DMS 273 treated with DMSO at 0.1 percent for 48 hours (cell line): ENCODE measurements at places on chromosomes 13 and 19.

- DNase-seq = no peak
Measured at GRCh38 chr19:7494416-7495098, 5.7 kb upstream of the PEX11G start.

DNA sequence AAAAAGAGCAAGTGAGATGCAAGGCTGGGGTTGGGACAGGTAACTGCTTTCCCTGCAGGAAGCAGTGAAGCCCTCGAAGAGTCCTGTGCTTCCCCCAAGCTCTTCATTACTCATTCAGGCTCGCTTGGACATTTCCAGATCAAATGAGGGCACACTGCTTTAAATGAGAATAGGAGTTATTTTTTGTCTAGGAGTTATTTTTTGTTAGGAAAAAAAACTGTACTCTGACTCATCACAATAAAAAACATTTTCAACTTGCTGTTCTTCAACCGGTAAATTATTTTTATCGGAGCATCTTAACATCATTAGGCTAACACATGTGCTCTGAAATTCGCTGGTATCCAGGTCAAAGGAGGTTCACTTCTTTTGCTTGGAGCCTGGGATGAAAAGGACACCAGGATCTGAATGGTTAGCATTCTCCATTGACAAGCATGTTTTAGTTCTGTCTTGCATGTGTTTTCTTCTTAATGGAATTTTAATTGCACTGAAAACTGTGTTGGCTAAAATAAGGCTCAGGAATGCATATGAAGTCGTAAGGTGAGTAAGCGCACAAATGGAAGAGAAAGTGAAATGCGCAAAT is 80.7 kb upstream of the STK24 start:
- no peak for DNase-seq

DNA sequence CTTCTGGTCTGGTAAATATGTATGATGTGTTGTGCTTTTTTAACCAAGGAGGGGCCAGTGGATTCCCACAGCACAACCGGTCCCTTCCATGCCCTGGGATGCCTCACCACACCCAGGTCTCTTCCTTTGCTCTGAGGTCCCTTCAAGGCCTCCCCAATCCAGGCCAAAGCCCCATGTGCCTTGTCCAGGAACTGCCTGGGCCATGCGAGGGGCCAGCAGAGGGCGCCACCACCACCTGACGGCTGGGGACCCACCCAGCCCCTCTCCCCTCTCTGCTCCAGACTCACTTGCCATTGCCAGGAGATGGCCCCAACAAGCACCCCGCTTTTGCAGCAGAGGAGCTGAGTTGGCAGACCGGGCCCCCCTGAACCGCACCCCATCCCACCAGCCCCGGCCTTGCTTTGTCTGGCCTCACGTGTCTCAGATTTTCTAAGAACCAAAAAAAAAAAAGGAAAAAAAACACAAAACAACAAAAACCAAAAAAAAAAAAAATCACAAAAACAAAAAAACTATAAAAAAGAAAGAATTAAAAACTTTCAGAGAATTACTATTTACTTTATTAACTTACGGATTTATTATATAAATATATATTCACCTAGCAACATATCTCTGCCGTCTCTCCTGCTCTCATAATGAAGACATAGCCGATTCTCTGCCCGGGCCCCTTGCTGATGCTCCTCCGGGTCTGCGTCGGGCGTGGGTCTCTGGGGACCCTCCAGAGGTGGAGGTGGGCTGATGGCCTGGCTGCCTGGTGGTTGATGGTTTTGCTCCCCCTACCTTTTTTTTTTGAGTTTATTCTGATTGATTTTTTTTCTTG is 14.4 kb downstream of the CAPN12 start:
- no peak for DNase-seq

DNA sequence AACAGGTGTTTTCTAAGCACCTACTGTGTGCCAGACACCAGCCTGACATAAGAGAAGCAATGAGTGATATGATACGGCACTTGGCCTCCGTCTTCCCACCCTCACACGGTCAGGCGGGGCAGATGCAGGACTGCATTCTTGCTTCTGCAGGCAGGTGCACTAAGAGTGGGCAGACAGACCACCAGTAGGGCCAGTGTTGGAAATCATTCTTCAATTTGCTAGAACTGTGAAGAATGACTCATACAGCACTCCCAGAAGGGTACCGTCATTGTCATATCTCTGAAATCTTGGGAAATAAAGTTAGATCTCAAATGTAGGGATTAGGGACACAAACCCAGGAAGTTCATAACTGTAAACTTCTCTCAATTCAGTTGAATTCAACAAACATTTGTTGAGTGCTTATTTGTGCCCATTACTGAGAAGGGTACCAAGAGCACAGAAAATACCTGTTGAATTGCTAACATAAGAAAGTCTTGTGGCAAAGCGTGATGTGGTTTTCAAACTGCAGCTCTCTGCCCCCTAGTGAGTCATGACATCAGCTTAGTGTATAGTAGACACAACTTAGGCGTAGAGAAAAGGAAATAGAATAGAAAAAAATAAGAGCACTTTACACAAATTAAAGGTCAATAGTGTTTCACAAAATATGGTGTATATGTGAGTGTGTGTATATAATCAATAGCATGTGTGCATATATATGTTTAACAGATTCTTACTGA is 76.1 kb downstream of the TEX26 start:
- DNase-seq = no peak

DNA sequence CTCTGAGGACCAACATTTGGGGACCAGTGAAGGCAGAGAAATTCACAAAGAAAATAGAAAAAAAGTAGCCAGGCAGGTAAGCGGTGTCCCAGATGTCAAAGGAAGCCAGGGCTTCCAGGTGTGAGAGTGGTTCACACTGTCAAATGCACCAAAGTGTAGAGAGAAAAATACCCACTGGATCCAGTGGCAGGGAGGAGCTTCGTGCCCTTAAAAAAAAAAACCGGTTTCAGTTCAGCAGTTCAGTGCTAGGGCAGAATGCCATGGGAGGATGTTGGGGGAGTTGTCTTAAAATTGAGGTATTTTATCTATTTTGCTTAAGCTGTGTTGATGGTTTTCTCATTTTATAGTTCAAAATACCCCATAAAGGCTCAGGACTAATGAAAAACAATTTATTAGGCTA is 47.8 kb upstream of the C1QTNF9 start:
- DNase-seq = no peak

DNA sequence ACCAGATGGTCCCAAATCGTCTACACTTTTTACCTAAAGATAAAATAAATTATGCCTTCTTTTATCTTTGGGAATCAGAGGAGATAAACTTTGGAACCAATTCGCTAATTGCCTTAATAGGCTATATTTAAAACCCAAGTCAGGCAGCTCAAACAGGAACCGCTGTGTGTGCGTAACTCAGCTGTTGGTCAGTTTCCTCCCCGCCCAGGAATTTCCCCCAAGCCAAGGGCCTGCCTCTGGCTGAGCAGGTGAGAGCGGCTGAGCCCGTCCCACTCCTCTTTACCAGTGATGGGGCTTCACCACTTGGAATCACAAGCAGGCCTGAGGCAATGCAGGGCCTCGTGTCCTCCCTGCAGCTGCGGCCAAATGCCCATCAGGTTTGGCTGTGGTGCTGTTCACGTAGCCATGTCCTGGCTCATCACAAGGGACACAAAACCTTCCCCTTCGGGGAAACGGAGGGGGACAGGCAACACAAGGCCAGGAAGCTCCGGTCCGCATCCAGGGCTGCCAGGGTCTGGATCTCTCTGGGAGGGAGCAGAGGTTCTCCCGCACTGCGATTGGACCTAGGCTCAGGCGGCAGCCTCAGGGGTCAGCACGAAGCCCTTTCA is 503 bp upstream of the SLC7A9 start:
- DNase-seq = no peak

DNA sequence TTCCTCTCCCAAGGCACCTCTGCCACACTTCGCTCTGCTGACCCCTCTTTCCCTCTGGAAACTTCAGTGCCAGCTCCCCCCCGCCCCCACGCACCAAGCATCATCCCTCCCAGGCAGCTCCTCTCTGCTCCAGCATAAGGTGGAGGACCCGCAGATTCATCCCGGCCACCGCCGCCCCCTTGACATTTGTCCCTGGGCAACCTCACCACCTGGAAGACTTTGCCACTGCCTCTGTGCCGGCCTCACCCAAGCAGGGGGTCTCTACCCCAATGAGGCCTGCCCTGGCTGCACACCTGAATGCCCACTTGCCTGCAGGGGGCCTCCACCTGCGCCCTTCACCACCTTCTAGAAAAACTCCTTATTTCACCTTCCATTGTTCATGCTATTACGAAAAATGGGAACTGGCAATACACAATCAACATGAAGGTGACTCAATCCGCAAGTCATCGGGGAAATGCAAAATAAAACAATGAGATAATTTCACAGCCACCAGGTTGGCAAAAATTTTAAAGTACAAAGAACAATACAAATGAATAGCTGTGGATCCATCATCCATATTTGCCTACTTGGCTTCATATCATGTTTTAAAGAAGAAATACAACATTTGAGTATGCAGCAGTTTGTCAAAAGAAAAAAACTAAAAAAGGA is 21.9 kb downstream of the CCNE1 start:
- DNase-seq = no peak

DNA sequence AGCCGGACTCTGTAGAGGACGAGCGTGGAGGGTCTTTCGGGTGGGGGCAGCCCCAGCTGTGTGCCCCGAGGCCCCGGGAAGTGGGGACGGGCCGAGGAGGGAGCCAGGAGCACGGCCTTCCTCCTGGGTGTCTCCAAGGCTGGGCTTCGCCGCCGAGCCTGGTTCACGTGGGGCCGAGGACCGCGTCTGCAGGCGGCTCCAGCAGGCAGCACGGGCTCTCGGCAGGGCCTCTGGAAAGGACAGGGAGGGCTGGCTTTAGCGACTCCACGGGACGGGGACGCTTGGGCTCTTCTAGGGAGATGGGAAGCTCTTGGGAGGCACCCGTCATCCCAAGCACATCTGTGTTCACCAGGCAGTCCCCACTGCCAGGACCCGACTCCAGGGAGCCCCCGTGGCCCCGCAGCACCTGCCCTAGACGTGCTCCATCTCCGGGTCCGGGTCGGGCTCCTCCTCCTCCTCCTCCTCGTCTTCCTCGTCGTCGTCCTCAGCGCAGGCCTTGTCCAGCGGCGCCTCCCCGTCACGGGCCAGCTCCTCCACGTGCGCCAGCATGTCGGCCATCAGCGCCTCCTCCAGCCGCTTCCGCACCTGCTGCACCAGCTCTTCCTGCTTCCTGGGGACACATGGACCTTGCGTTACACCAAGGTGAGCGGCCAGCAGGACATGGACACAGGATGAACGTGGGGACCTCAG is 9.9 kb upstream of the MEX3D start:
- peak; percentile 12 for DNase-seq

- DNase-seq = no peak
Measured at GRCh38 chr19:20423381-20424197, 142.0 kb downstream of the ZNF737 start.

- DNase-seq = no peak
Measured at GRCh38 chr13:99265162-99265800, 7.1 kb upstream of the GPR18 start.

DNA sequence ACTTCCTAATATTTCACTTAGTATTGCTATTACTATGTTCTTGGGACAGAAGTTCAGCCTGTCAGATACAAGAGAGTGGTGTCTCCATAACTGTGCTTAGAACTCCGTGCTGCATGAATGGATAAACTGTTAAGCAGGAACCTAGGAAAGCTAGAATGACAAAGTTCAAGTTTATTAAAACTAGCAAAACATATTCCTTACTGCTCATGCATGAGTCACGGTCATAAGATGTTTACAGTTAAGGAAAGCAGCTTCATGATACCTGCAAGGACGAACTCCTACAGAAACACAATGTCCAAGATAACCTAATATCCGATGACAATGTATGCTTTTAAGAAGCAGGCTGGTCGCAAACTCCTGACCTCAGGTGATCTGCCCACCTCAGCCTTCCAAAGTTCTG is 6.0 kb upstream of the ZNF765 start:
- DNase-seq = no peak

GRCh38 chr19:823565-824121 is 1.9 kb upstream of the PLPPR3 start:
- no peak for DNase-seq

DNA sequence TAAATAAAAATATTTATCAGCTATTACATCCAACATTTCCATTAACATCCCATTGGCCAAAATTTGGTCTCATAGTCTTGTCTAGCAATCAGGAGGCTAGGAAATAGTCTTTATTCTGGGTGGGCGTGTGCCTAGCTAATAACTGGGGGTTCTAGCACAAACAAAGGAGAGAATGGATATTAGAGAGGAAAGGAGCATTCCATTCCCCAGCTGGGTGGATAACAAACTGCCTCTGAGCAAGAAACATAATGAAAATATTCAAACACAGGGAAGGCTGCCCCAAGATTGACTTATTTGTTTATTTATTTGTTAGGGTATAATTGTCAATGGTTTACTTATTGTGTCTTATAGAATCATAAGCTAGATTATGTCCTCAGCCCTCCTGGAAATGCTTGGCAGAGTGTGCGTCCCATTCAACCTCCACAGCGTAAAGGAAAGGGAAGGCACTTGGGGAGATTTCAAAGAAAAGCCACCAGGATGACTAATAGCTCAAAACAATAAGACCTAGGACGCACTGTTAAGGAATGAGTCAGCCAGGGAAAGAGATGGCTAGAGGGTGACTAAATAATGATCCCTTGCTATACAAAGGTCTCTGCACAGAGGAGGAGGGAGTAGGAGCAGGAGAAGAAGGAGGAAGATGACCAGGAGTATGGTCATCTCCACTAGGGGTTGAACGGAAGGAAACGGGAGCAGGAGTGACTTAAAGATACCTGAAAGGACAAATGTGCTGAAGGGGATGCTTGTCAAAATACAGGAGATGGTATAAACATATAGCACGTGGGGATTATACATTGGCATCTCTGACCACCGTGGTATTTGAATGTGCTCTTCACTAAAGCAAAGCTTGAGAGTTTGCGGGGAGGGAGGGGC is 23.5 kb upstream of the USP12 start:
- DNase-seq = no peak

DNA sequence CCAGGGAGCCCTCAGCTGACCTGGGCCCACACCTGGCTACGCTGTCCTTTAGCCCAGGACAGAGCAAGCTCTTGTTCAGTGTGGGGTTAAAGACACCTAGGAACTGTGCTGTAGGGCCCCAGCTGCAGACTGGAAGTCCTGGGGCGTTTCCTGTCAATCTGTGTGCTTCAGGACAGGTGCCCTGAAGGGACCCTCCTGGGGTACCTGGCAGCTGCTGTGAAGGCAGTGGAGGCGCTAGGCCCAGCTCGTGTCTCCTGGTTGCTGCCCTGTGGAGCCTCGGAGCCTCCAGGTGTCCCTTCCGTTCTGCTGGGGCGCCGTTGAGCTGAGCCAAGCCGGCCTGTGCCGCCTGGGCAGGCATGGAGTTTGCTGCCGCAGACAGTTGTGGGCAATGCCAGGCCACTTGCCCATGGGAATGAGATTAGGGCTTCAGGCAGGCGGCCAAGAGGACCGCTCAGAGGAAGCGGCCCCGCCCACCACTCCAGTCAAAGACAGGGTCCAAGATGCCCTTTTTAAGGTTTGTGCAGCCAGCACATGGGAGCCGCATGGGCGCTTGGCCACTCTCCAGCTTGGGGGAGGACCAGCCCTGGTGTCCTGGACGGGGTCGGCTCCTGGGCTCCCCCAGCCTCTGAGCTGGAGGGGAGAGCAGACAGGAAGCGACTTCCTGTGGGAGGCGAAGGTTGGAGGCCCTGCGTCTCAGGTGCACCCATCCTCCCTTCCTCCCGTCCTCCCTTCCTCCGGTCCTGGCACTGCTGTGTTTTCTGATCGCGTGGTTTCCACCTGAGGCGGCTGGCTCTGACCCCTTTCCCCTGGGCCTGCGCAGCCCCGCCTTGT is 4.0 kb downstream of the PTBP1 start:
- DNase-seq = no peak
